ENCODE measurements at places on chromosomes 2 and 18.

- no peak for DNase-seq
These were observed 24.4 kb downstream of the SATB2 start for GRCh38 chr2:199433204-199433832.

GRCh38 chr2:240208096-240208495, 67.6 kb upstream of the OTOS start:
- DNase-seq = no peak

GRCh38 chr18:8238507-8238906, 370.7 kb upstream of the RAB12 start:
- DNase-seq = no peak

DNA sequence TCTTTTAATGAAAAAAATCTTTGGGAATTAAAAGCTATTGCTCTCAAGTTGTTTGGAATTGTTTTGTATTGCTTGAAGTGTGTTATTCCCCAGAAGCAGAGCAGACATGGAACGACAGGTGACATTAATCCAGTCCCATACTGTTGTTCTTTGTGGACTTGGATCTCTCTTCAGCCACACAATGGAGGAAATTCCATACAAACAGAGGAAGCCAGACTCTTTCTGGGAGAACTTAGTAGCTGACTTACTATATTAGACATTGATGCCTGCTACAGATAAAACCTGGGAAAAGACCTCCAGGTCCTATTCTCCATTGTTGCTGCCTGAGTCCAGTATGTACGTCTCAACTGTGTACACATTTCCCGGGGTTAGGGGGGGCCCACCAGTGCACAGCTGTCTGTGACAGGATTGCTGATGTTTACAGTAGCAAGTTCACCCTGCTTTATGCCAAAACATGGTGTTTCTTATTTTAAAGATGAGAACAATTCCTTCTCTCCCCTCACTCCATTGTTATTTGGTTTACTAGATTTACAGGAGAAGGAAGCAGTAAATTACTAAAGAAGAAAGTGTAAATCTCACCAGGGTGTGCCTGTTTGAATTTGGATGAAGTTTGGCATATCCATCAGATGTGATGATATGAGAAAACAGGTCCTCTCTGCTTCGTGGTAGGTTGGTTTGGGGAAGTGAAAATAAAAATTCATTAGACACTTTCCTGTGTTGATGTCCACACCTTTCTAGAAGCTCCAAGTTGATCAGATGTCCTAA, 142.4 kb upstream of the RBBP8 start:
- no peak for DNase-seq

GRCh38 chr2:222722327-222722946, 51.0 kb downstream of the MOGAT1 start:
- no peak for DNase-seq

- DNase-seq = no peak
These were observed 30.1 kb upstream of the SERPINE2 start for GRCh38 chr2:224069172-224069571.

- DNase-seq = no peak
These were observed 533.7 kb upstream of the TNP1 start for GRCh38 chr2:217393585-217394032.

DNA sequence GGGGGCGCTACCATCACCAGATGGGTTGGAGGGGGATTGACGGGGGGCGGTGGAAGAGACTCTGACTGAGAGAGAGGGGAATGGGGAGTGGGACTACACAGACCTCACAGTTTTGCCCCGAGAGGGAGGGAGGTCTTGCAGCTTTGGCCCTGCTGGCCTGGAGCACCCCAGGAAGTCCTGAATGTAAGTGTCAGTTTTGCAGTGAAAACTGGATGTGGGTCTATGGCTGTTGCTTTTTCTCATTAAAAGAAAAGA, 2.4 kb downstream of the TCF7L1 start:
- DNase-seq = no peak

DNA sequence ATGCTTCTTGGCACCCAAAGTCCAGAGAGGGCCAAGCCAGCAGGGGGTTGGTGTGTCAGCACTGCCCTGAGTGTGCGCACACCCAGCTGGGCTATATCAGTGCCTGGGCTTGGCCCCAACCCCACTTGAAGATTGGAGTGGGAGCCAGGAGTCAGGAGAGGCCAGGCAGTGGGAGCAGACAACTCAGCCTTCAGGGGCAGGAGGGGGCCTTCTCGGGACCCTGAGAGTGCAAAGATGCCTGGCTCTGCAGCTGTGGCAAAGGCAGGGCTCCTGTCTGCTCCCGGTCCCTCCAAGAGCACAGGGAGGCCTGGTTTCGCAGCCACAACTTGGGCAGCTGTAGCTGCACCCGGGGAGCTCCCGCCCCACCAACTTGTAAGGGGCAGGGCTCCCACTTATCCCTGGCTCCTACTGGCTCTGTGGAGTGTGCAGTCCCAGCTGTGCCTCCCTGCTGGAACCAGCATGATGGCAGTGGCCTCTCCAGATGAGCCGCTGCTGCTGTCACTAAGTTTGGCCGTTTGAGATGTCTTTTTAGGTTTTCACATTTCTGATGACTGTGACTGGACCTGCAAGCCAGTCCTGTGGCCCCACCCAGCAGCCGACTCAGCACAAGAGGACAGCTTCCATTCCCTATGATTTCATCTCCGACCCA, 148.8 kb upstream of the HS6ST1 start:
- DNase-seq = no peak

- no peak for DNase-seq
These were observed 184.2 kb downstream of the ZNF385B start for GRCh38 chr2:179677077-179677688.

GRCh38 chr2:62938126-62938525, 112.5 kb upstream of the OTX1 start:
- no peak for DNase-seq

DNA sequence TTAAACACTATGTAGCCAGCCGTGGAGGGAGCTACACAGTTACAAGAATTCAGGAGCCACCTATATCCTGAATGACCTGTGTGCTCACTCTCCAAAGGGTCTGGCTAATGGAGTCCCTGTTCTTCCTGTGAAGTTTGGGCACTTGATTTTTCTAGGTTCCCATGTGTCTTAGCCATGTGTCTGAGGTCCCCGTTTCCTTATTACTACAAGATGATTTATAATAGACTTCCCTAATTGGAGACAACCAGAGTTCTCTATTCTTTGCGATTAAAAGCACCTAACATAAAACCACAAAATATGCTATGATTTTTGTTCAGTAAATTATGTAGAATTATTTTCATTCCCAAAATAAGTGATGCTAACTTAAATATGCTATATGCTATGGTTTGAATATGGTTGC, 83.4 kb downstream of the PDK1 start:
- no peak for DNase-seq

DNA sequence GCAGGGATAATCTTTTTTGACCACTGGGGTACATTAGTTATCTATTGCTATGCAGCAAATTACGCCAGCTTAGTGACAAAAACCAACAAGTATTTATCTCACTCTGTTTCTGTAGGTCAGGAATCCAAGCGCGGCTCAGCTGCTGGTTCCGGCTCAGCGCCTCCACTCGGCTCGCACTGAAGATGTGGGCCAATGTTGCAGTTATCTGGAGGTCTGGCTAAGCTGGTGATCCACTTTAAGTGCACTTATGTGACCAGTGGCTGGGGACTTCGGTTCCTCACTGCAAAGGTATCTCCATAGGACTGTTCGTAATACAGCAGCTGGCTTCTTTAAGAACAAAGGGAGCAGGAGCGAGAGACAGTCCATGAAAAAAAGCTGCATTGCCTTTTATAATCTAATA, 591.9 kb downstream of the TMEM182 start:
- DNase-seq = no peak

GRCh38 chr2:145339646-145340045, 819.7 kb upstream of the ZEB2 start:
- DNase-seq = no peak

DNA sequence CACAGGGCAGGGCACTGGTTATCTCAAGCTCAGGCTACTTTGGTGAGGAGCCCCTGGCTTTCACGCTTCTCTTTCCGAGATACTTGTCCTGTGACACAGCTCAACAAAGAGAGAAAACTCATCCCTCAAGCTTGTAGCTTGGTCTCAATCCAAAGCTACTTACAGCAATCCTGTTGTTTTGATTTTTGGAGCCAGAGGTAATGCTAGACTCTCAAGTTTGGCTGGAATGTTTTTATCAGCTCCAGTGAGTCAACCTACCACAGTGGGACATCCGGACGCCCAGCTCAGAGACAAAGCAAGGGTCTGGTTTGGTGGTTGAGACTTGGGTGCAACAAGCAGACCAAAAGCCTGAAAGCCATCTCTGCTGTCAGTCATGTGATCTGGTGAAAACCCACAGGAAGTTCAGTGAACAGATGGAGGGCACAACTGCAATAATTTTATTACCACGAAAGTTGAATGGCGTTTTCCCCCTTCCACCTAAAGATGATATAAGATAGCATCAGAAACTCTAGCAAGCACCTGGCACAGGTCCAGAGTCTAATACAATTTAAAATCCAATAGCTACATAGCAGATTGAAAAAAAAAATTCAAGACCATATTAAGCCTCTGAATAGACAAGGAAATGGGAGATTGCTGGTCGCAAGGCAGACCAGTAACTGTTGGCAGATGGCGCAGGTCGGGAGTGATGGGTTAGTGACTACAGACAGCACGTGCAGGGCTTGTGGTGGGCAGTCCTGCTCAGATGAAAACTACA, 102.3 kb upstream of the SMAD7 start:
- no peak for DNase-seq

- no peak for DNase-seq
These were observed 134.9 kb downstream of the FAM161A start for GRCh38 chr2:61718965-61719364.

- DNase-seq = no peak
These were observed 34.2 kb upstream of the THOC1 start for GRCh38 chr18:302097-302496.

GRCh38 chr2:239506101-239506857, 105.5 kb upstream of the HDAC4 start:
- DNase-seq = no peak

GRCh38 chr2:149984311-149984710, 396.7 kb upstream of the MMADHC start:
- DNase-seq = no peak

- no peak for DNase-seq
These were observed 229.2 kb downstream of the PLCL1 start for GRCh38 chr2:198033626-198034025.

GRCh38 chr2:46173636-46174250, 123.5 kb upstream of the EPAS1 start:
- no peak for DNase-seq

- DNase-seq = no peak
These were observed 189.1 kb upstream of the ERBB4 start for GRCh38 chr2:212727751-212728150.

- no peak for DNase-seq
These were observed 285.8 kb upstream of the REV1 start for GRCh38 chr2:99775585-99775984.

DNA sequence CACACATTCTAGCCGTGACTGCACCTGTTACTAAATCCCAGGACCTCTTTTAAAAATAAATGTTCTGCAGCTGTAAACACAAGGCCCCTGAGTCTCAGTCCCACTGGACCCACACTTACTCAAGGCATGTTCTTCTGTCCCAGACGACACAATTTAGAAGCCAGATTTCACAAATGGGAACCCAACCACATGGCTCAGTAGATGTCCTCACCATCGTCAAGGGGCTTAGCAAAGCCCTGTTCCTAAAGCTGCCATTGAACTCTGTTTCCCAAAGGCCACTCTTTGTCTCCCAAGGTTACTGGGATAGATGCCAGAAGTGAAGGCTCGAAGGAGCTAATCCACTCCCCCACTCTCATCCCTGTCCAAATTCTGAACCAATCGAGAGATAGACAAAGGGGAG, 301.0 kb downstream of the GALR1 start:
- DNase-seq = no peak

GRCh38 chr18:2881088-2881839, 34.5 kb downstream of the EMILIN2 start:
- DNase-seq = no peak

DNA sequence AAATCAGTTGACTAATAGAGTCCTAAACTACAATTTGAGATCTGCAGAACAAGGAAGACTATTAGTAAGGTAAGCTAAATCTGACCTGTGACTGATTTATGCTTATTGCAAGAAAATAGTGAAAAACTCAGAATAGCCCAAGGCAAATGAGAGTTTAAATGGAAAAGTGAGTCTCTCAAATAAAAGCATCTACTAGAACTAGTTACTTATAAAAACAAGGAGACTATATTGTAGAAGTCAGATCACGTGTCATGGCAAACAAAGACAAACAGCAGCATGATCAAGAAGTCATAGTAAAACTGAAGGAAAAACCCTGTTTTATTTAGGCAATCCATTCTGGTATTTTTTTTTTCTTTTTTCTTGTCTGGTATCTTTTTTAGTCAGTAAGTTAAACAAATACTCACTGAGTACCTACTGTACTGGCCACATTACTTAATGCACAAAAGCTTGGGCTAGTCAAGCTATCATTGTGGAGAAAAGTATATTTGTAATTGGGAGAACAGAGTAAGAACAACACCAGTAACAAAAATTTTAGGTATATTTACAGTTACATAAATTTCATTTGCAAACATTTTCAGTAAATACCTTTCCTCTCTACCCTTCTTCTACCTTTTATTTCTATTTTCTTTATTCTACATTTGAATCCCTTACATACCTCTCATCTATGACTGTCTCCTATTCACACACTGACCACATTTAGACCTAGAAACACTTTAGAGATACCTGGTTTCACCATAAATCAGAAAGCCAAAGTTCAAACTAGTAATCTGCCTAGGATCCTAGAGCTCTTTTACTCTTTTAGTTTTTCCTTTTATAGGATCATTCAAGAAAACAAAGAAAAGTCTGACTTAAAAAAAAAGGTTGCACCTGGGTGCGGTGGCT, 23.7 kb downstream of the CCDC88A start:
- no peak for DNase-seq

- DNase-seq = no peak
These were observed 218.8 kb downstream of the BCL11A start for GRCh38 chr2:60334610-60335009.

DNA sequence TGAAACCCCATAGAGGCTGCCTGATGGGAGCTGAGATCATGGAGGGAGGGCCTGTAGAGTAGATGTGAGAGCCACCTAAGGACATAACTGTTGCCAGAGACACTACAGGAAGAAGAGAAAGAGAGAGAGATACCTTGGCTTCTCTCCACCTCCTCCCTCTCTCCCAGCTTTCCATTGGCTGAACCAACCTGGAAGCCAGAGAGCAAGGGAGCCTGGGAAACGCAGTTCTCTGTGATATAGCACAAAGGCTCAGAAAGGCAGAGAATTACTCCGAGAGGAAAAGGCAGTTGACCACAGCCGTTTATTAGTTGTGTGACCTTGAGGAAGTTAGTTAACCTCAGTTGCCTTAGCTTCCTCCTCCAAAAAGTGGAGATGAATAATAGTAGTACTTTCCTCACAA, 37.7 kb upstream of the MAT2A start:
- no peak for DNase-seq

GRCh38 chr2:205245652-205246051, 436.6 kb upstream of the NRP2 start:
- DNase-seq = no peak

Measured in stimulated activated CD4-positive, alpha-beta T cell treated with anti-CD3 and anti-CD28 coated beads, TNF-alpha, amount 100 ng/mL, for 24 hours (primary cell).